ENCODE measurements at places on chromosomes 2 and 18. TPM values are rescaled to one million over a fixed set of nuclear protein-coding genes. Genes with fewer than 3 reads are reported as not detected.

The REG3A gene
- total RNA-seq = not detected

The IGFBP5 gene
- not detected for total RNA-seq

The SERPINB3 gene
- total RNA-seq = not detected

The MAP3K19 gene
- total RNA-seq = not detected

The DSC2 gene
- not detected for total RNA-seq

The RAB6C gene
- not detected for total RNA-seq

The LINC00305 gene
- not detected for total RNA-seq

The UGT1A8 gene
- not detected for total RNA-seq
